NCI-H2081 treated with DMSO at 0.1 percent for 48 hours (cell line): ENCODE measurements at places on chromosomes 6 and 20.
A peak's percentile ranks its signal among the peaks of the same experiment; 100 is the strongest.

- no peak for DNase-seq
Observed at GRCh38 chr20:17643531-17644188, 38.4 kb downstream of the RRBP1 start.

DNA sequence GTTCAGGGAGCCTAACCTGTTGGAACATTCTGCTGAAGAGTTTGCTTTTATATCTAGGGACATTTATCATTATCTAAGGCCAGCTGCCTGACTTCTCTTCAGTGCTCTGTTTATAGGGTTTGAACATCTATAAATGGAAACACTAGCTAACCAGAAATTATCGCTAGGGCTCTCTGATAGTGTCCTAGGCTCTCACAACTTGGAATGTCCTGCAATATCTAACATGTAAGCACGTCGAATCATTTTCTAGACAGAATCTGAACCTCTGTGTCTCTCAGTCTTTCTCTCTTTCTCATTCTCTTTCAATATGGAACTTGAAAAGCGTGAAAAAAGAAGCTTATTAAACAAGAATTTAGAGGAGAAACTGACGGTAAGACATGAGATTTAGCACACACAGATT is 92.5 kb upstream of the MLIP start:
- DNase-seq = no peak

GRCh38 chr6:149437212-149437611 is 37.1 kb downstream of the SUMO4 start:
- no peak for DNase-seq

DNA sequence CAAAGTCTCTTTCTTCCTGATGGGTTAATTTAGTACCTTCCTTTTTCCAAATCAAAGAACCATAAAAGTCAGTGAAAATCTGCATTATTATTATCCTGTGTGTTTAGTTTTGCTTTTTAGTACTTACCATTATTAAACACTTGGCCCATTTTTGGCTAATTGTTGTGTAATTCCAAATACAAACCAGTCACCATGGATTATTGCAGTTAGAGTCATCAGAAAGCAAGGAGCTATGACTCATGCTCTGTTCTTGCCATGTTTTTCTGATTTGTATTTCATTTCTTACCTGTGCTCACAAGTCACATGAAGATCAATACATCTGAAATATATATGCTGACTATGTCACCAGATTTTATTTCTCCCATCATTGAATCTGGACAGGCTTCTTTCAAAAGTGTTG is 31.3 kb downstream of the SLC22A3 start:
- no peak for DNase-seq

DNA sequence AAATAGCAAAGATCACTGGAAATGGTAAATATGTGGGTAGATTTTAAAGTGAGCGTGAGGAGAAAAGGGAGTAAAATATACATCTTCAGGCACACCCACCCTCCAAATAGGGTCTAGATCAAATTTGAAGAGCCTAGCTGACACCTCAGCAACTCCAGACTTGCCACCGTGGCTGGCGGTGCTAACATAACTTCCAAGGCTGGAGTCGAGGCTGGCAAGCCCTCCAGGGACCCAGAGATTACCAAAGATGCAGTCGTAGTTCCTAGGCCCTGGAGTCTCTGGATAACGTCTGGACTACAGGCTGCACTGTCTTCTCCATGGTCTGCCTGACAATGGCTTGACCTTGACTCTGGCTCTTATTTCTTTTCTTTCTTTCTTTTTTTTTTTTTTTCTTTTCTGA is 22.5 kb downstream of the TUBB2B start:
- no peak for DNase-seq

DNA sequence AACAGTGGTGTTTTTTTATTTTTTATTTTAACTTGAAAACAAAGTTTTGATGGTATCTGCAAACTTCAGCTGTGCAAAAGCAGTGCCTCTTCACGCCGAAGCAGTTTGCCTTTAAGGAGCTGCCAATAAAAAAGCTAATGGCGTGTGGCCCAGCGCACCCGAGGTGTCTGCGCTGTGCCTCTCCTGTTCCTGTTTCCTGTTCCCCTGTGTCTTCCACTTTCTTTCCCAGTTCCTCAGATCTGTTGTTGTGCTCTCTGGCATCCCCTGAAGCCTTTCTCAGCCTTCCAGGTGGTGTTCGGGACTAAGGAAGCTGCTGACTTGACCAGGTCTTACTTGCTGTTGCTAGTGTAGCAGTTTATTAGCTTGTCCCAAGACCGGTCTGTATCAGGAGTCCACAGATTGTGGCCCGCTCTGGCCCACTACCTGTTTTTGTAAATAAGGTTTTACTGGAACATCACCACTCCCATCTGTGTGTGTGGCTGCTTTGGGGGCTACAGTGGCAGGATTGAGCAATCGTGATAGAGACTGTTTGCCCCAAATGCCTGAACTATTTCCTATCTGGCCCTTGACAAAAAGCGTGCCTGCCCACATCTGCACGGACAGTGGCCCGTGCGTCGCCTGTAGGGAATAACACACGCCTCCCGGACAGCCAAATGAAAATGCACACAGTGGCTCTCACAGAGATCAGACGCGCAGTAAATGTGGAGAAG is 178.3 kb downstream of the TMEM242 start:
- DNase-seq = no peak

DNA sequence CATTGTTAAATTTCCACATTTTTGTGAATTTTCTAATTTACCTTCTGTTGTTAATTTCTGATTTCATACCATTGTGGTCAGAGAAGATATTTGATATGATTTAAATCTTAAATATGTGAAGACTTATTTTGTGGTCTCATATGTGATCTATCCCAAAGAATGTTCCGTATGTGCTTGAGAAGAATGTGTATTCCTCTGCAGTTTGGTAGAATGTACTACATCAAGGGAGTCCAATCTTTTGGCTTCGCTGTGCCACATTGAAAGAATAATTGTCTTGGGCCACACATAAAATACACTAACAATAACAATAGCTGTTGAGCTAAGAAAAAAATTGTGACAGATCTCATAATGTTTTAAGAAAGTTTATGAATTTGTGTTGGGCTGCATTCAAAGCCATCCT is 176.2 kb upstream of the PRND start:
- DNase-seq = no peak

DNA sequence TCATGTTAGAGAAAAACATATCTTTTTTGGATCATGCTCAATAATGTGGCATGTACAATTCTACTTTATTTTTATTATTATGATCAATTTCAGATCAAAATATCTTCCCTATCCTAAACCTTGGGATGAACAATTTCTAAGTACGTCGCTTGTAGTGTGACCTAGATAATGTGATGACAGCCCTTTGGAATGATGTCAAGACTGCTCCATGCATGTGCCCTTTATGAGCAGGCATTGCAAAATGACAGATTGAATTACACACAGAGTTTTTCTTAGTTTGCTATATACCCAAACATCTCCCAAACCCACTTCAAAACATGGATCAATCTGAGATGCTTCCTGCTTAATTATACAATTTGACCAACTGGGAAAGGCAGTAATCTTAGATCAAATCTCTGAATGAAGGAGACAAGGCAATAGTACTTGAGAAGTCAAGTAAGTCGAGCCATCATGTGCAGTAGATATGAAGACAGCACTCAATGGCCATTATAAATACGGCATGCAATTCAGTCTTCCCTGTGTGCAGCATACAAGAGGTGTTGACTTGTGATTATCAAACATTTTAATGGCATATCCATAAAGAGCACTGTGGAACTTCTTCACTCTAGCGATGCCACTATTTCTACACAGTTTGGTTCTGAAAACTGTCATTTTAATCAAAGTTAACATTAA is 294.8 kb downstream of the RNF144B start:
- DNase-seq = no peak

GRCh38 chr6:19083801-19084200 is 696.7 kb downstream of the RNF144B start:
- no peak for DNase-seq

DNA sequence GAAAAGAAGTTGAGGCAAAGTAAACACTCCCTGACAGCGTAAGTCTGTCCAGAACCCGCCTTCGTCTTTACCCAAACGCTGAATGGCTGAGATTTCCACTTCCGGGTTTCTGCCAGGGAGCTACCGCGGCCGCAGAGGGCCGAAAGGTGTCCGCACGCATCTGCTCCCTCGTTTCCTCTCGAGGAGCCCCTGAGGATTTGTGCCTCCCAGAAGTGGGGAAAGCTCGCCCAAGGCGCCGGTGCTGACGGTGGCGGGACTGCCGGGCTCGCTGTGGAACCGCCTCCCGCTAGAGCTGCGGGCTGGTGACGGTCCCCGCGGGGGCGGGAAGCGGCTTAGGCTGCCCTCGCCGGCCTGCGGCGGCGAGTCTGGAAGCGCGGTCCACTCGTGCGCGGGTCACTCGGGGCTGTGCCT is 1760.2 kb upstream of the DEFB115 start:
- peak; percentile 83 for DNase-seq

DNA sequence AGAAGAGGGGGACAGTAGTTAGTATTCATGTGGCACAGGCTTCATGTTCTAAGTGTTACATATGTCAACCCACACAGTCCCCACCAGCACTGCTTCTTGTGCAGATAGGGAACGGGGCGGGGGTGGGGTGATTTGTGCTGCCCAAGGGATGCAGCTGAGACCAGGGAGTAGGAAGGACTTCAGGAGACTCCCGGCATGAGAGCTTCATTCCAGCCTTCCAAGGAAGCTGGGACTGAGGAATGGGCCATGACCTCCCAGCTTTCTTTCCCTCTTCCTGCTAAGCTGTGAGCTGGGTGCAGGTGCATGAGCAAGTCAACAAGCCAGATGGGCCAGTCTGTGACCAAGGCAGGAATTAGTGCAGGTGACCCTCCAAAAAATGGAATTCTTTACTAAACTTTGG is 9.2 kb downstream of the BEND3 start:
- no peak for DNase-seq

GRCh38 chr20:22836211-22836610 is 198.9 kb upstream of the SSTR4 start:
- DNase-seq = no peak

- no peak for DNase-seq
Observed at GRCh38 chr6:146803601-146804000, 204.8 kb downstream of the ADGB start.

- no peak for DNase-seq
Observed at GRCh38 chr20:5548902-5549599, 201.2 kb upstream of the SHLD1 start.

DNA sequence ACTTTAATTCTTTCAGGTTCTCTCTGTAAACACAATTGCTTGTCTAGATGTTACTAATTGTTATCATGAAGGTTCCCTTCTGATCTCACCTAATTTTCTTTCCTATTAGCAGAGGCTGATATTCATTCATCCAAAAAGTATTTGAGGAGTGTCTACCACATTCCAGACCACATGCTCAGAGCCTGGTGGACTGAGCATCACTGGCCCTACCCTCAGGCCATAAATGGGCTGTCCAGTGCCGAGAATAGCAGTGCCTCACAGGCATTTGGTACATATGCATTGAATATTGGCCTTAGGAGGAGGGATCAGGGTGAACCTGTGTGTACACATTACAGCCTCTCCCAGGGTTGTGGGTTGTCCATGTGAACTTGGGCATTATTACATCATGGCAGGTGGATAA is 40.4 kb upstream of the PRELID3B start:
- DNase-seq = no peak

- no peak for DNase-seq
Observed at GRCh38 chr6:28000351-28001045, 43.5 kb downstream of the OR2B6 start.

GRCh38 chr6:23659125-23659524 is 466.9 kb upstream of the NRSN1 start:
- no peak for DNase-seq

GRCh38 chr20:11845340-11845739 is 72.4 kb upstream of the BTBD3 start:
- DNase-seq = no peak

DNA sequence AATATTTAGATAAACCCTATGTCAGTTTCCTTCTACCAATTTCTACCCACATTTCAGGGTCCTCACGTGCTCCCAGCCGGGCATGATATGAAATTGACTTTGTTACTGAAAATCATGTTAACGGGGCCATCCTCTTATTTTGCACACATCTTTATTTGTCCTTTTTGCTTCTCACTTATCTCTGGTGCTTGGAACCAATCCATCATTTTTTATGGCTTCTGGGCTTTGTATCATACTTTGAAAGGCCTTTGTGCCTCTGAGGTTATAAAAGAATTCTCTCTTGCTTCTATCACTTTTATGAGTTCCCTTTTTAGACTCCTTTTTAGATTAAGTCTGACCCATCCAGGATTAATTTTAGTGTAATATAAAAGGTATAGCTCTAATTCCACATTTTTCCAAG is 117.1 kb upstream of the PRND start:
- no peak for DNase-seq

- no peak for DNase-seq
Observed at GRCh38 chr6:97133067-97133466, 149.9 kb downstream of the MMS22L start.

GRCh38 chr6:5205877-5206850 is 54.6 kb downstream of the LYRM4 start:
- DNase-seq = no peak

- peak; percentile 94 for DNase-seq
Observed at GRCh38 chr6:20952699-20953474, 418.6 kb downstream of the CDKAL1 start.

DNA sequence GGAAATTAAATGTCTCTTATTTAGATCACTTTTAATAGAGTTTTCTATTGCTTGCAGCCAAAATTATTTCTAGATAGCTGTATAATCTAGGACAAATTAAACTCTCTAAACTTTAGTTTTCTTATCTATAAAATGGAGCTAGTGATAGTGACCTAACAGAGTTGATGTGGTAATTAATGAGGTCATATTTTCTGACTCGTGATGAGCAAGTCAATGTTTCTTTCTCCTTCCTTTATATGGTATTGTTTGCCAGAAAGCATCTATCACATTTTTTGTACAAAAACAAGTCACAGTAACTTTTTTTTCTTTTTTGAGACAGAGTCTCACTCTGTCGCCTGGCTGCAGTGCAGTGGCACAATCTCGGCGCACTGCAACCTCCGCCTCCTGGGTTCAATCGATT is 267.7 kb downstream of the FARS2 start:
- DNase-seq = no peak

DNA sequence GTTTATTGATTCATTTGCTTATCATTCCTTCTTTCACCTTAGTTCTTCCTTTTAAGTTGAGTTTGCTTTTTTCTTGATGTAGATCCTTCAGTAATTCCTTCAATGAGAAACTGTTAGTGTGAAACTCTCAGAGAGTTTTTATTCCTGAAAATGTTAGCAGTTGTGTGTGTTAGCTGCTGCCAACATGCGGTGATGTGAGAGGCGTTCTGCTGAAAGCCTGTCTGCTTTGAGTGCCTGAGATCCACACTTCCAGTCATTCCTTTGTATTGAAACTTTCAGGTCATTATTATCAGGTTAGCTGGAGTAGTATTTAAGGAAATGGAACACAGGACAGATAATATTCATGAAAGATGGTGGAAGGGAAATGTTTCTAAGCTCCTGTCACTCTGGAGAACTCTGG is 70.0 kb upstream of the SUPT3H start:
- no peak for DNase-seq

DNA sequence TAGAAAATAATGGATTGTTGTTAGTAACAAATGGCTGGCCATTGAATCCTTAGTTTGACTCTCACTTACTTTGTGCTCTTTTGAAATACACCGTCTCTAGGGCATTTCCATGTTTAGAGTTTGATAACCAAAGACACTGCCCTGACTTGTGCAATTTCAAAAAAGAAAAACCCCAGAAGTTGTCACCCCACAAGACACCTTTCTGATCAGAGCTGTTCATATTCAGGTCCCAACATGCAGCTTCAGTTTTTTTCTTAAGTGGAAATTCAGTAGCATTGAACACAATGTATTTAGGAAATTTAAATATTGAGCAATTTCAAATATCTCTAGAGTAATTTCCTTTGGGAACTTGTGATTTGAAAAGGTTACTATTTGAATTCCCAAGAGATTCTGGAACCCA is 19.4 kb downstream of the CRYBG1 start:
- DNase-seq = no peak

GRCh38 chr20:25316506-25317190 is 68.8 kb downstream of the PYGB start:
- DNase-seq = no peak
